Endodermal cell (in vitro differentiated cells): ENCODE measurements at places on chromosomes 1 and 21.

- no peak for DNase-seq
Observed at GRCh38 chr1:7562729-7563605, 208.1 kb upstream of the VAMP3 start.

GRCh38 chr1:79945391-79945790 is 938.9 kb upstream of the ADGRL4 start:
- DNase-seq, result no peak

GRCh38 chr1:240824238-240824637 is 212.3 kb upstream of the GREM2 start:
- peak; percentile 54 for DNase-seq

- DNase-seq, result no peak
Observed at GRCh38 chr1:223621312-223621734, 44.2 kb downstream of the CAPN8 start.

DNA sequence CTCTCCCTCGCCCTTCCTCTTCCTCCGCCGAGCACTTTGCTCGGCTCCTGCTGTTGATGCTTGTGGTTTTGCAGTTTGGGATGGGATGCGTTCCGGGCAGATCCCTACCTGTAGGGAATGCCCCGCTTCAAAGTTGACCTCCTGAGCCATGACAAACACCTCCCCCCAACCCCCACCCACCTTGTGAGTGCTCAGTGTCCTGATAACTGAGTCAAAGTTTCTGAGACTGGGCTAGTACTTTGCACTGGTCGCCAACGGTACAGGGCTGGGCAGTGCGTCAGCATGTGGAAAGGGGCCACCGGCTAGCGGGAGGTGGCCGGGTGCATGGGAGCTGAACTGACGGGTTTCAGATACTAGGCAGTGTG is 771 bp downstream of the RABGAP1L start:
- peak; percentile 75 for DNase-seq

DNA sequence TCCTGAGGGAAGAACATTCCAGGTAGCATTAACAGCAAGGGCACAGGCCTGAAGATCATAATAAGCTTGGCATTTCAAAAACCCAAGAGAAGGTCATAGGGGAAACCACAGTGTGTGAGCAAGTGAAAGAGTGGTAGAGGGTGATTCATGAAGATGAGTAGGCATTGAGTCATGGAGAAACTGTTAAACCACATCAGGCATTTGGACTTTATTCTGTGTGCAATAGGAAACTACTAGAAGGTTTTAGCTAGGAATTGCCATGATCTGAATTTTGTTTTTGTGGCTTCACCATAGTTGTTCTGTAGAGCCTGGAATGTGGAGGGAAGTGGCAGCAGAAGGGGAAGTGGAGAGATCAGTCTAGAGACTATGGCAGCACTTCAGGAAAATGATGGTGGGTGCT is 359.0 kb upstream of the PTBP2 start:
- no peak for DNase-seq

GRCh38 chr1:208808301-208808700 is 564.1 kb upstream of the PLXNA2 start:
- no peak for DNase-seq

- DNase-seq, result no peak
Observed at GRCh38 chr1:236395947-236396664, 2.0 kb downstream of the EDARADD start.

DNA sequence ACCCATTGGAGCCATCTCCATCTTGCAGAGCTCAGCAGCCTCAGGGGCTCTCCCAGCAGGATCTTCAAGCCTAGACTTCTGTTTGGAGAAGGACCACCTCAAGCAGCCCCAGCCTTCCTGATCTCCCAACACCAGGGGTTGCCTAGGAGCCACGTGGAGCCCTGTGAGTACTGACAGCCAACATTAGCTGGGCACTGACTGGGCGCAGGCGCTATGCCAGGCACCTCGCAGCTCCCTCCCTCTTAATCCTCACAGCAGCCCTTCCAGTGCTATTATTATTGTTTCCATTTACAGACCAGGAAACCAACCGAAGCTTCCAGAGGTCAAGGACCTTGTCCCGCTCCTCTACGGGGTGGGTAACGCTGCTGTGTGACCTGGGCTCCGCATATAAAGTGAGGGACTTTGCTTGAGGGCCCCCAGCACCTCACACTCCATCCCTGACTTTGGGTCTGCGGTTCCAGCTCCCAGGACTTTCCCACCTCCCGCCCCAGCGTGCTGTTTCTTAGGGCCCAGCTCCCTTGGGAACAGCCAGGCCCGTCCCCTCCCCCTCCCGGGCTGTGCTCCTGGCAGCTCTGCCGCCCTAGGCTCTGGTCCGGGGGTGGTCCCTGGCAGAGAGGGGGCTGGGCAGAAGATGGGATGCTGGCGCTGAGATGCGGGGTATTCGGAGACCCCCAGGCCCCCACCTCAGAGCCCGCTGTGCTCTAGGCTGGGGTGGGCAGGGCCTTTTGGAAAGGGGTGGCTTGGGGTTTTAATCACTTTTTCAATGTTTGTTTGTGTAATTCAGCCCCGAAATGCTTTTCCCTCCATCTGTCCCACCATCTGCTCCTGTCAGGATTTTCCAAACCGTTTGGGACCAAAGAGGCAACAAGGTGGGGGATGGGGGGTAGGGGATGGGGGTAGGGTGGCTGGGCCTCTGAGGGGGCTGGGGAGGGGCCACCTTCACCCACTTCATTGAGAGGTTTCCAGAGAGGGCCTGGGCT is 4.1 kb upstream of the HPCA start:
- no peak for DNase-seq
